ENCODE measurements at places on chromosomes 5 and 9.

DNA sequence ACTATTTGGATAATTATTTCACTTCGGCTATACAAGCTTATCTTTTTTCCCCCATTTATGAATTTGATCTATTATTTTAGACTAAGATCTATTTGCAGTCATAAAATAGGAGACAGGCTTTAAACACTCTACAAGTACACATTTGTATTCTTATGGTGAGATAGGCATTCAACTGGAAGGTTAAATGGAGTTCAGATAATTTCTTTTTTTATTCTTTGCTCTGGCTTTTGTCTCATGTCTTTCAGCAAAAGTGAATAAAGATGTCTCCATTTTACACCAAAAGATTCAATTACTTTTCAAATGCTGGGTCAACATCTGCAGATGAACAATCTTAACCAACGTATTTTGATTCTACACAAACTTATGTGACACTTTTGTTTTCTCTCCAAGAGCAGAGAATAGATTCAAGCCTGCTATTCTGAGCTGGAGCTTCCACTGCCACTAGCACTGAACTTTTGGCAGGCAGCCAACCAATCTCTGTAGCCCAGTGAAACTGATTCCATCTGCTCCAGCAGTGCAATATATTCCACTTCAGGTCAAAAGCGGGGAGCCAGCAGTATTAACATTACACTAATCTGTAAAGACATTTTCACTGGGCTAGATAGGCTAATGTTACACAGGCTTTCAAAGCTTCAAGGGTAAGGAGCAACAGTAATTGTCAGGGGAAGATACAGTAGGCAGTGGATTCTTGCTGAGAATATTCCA lies 452.0 kb upstream of the ZNF608 start:
- DNase-seq, result no peak

GRCh38 chr5:1231354-1231905 lies 6.2 kb downstream of the SLC6A18 start:
- DNase-seq, result no peak

GRCh38 chr9:32395510-32396216 lies 11.2 kb downstream of the ACO1 start:
- DNase-seq, result no peak

GRCh38 chr5:107951309-107951708 lies 280.6 kb upstream of the EFNA5 start:
- DNase-seq, result no peak

DNA sequence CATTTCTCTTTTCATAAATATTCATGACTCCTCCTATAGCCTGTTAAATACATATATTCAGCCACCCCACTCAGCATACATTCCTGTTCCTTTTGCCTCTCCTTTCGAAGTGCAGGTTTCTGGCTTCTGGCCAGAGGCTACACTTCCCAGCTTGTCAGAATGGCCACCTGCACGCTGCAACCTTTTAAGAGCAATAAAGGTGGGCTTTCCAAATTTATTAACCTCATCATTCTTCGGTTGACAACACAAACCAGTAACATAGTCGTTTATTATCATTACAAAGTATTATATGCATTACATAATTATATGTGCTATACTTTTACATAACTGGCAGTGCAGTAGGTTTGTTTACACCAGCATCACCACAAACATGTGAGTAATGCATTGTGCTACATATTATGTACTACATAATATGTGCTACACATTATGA lies 16.5 kb upstream of the TMEM171 start:
- no peak for DNase-seq

GRCh38 chr5:134620634-134621033 lies 12.0 kb downstream of the SAR1B start:
- no peak for DNase-seq

DNA sequence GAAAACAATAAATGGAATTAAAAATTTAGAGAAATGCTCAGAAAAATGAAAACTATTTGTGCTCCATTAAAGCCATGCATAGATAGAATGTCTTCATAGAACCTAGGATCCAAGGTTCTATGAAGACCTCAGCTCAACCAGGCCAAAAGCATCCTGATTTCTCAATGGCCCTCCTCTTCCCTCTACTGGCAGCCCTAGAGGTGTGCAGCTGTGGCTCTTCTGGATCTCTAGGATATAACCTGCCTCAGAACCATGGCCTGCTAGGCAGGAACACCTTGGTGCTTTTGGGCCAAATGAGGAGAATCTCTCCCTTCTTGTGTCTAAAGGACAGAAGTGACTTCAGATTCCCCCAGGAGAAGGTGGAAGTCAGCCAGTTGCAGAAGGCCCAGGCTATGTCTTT lies 15.1 kb downstream of the IFNA1 start:
- DNase-seq, result no peak

GRCh38 chr5:78534905-78535200 lies 113.7 kb downstream of the LHFPL2 start:
- DNase-seq, result no peak

DNA sequence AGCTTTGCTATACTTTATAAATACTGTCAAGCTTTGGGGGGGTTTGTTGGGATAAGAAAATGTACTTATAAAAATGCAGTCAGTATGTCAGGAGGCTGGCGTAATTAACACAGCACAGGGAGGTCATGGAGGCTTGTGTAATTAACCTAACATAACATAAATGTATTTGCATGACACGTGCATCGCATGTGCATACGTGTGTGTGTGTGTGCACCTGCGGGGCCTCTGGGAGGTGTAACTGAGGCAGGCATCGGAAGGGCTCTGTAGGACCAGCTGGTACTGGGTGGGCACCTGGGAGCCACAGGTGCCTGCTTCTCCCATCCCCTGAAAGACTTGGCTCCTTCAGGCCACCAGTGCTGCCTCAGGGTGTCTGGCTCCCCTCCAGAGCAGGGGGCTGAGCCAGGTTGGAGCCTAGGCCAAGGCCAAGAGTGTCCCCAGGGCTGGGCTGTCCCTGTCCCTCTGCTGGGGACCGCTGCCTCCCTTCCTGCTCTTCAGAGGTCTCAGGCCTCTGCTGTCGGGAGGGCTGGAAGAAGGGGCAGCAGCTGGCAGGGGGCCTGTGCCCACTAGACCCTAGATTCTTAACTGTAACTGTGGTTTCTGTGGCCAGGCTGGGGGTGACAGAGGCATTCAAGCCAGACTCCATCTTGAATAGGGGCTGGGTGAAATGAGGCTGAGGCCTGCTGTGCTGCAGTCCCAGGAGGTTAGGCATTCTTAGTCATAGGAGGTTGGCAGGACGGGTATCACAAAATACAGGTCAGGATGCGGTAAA lies 9.0 kb downstream of the FCN2 start:
- DNase-seq, result no peak

DNA sequence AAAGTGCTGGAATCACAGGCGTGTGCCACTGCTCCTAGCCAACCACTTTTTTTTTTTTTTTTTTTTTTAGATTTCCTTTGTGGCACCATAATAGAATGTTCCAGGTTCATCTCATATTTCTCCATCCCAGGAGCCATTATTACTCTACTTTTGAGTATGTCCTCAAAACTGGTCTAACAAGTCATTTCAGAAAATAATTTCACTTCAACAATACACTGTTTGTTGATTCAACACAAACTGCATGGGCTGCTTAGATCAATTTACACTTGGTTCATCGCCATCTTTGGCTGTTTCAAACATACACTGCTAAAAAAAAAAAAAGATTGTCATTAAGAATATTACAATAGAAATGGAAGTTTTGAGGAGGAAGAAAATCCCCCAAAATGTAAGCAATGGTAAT lies 57.9 kb downstream of the CSNK1A1 start:
- DNase-seq, result no peak

DNA sequence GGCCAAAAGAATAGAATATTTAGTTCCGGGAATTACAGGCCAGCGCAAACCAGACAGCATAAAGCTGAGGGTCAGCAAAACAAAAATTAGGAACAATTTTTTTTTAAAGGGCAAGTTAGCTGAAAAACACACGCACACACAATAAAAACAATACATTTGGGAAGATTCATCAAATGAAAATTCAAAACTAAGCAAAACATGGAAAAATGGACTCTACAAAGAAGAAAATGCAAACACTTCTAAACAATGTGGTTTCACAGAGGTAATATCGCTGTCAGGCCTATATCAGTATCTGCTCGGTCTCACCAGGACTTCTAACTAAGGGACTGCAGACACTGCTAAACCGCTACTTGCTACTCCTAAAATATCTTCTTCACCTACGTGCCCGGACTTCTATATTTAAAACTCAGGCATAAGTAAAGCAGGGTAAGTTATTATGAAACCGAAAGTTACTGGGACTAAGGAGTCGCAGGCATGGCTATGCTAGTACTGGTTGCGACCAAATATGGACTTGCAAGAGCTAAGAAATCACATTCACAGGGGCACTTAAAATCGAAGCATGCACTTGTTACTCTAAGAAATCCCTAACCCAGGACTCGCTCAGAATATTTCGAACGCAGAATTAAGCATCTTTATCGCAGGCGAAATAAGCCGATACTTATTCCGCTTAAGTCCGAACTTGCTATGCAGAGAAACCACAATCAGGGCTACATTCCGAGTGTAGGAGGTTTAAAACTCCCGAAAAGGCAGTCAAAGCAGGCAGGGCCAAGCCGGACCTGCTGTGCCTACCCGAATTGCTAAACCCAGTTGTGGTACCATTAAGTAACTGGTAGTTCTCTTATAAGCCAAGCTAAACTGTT lies 2.3 kb downstream of the ANXA2R start:
- DNase-seq, result no peak

- no peak for DNase-seq
Observed at GRCh38 chr5:106849266-106849665, 821.5 kb downstream of the EFNA5 start.

- DNase-seq, result no peak
Observed at GRCh38 chr5:7325975-7326913, 69.7 kb upstream of the ADCY2 start.

DNA sequence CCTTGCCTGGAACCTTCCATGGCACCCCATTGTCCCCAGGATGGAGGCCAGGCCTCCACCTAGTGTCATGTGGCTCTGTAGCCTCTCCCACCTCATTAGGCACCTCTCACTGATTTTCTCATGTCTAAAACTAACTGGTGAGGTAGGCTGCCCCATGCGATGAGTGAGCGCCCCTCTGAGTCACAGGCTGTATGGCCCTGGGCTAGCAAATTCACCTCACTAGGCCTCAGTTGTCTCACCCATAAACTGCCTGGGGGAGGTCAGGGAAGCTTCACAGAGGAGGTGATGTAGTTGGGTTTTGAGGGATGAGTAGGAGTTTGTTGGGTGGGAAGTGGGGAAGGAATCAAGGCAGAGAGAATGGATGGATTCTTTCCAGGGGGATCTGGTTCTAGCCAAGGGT lies 8.8 kb downstream of the RXRA start:
- no peak for DNase-seq

DNA sequence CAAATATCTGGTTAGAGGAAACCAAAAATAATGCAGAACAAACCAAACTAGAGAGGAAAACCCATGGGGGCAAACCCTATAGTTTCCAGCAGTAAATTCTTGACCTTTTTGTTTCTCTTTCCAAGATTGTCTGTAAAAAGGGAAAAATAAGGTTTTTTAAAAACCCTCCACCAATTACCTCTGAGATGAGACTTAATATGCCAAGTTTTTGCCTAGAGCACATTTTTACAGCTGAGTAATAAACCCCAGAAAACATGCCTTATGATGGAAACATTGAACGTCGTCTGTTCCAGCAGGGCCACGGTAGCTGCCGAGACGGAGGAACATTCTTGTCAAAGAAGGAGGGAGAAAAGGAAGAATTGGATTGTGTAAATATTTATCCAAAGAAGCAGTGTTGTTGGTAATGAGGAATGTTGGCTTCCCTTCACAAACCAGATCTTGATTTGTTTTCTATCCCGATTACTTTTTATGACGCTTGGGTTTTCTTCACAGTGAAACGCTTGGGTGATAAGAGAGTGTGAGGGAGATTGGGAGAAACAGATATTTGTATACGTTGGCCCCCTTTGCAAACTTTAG lies 17.3 kb upstream of the MSX2 start:
- no peak for DNase-seq

DNA sequence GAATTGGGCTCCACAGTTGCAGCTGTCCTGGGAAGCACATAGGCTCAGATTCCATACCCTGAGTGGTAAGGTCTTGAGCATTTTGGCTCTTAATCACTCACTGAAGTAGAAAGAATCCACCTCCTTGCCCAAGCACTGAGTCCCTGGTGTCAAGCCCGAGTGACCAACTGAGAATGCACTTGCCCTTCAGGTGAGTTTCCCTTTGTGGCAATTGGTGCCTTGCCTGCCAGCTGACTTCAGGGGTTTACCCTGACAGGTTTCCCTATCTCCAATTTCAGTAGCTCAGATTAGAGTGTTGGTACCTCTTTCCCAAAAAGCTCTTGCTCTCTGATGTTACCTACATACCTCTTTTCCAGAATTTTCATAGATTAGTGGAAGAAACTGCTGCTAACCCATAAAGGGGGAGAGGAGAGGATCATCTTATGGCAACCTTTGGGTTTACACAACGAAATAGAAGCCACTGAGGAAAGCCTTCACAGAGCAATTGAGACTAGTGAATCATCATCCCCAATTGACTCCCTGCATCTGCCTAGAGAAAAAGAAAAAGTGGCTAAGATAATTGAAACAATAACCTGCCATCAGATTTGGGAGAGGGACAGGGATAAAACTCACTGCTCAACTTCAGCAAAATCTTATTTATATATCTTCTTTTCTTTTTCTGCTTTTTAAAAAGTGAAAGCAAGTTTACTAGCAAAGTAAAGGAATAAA lies 48.6 kb downstream of the CCL28 start:
- DNase-seq, result no peak

- DNase-seq, result no peak
Observed at GRCh38 chr5:96338624-96339415, 94.2 kb downstream of the PCSK1 start.

GRCh38 chr9:87991151-87991870 lies 17.0 kb upstream of the CDK20 start:
- no peak for DNase-seq

DNA sequence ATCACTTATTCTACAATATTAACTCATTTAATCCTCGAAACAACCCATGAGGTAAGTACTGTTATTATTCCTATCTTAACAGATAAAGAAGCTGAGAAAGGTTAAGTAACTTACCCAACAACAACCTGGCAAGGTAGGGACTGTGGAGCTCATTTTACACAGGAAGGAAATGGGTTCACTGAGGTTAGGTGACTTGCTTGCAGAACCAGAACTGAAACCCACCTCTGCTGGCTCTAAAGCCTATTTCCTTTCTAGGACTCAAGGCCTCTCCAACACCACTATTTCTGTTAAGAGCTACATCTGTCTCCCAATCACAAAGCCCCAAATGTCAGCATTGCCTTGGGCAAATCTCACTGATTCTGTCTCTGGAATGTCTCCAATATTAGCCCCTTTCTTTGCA lies 38.9 kb upstream of the IFNK start:
- DNase-seq, result no peak

DNA sequence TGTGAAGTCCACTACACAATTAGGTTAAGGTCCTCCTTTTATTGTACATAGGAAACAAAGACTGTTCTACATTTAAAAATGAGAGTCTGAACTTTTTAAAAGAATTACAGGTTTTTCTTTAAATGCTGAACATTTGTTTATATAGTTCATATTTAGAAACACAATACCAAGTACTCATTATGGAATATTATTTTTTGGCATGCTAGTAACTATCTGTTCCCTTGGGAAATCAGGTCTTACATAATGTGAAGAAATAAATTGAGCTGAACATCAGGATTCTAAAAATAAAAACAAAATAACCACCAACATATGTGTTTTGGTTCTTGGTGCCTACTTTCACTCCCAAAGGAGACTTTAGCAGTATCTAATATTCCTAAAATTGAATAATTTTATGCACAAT lies 230.5 kb upstream of the IZUMO3 start:
- DNase-seq, result no peak

- no peak for DNase-seq
Observed at GRCh38 chr5:148120317-148120716, 48.0 kb upstream of the SPINK14 start.

- no peak for DNase-seq
Observed at GRCh38 chr9:38338342-38339018, 54.0 kb upstream of the ALDH1B1 start.

Data from SW 1271 (cell line).